Suppressor macrophage treated with lipopolysaccharide for 1 hour (primary cell): ENCODE measurements at places on chromosomes 3 and 15.

DNA sequence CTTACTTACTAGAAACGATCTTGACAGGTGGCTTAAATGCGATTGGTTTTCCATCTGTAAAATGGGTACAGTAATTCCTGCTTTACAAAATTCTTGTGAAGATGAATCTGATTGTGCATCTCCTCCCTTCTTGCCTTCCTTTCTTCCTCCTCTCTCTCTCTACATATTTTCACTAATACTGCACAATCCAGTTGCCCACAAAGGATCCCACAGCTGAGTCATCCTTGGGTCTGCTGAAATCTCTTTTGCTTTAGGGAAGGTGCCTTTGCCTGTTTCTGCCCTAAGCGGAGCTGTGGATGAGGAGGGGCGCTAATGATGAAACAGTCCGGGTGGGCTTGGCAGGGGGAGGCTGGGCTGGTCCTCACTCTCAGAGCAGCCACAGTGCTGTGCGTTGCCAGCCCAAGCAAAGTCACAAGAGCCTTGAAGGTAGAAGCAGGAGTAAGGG, 46.1 kb downstream of the AMOTL2 start:
- DNase-seq = peak; percentile 48

DNA sequence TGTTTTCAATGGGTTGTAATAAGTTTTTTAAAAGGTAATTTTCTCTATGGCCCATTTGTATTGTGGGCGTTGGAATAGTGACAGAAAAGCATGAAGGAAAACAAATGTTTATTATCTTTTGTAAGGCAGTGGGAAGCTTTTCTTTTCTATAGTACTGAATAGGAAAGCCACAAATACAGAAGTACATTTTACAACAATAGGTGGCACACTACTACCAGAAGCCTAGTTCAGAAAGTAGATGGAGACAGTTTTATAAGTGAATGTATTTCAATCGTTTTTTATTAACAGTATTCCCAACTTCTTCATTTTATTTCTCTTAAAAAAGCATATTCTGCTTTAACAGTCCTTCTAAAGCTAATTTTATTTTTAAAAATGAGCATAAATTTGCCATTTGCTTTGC, 296.7 kb downstream of the PTPRG start:
- no peak for DNase-seq

DNA sequence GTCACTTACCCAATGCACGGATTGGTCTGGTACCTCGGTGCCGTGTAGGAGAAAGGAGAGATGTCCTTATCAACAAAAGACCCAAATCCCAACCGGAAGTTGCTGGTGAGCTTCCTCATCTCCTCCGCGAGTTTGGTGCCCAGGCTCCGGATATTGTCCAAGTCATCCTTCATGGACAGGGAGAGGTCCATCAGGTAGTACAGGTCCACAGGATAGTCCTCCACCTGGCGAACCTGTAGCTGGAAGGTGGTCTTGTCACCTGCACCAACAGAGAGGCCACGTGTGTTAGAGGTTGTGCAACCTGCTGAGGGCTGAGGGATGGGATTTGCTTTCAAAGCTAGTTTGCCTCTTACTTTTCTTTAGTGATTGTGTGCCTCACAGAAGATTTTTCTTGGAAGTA, 38.9 kb downstream of the ITGB5 start:
- DNase-seq = no peak

GRCh38 chr15:48330105-48330785, 984 bp upstream of the DUT start:
- no peak for DNase-seq

DNA sequence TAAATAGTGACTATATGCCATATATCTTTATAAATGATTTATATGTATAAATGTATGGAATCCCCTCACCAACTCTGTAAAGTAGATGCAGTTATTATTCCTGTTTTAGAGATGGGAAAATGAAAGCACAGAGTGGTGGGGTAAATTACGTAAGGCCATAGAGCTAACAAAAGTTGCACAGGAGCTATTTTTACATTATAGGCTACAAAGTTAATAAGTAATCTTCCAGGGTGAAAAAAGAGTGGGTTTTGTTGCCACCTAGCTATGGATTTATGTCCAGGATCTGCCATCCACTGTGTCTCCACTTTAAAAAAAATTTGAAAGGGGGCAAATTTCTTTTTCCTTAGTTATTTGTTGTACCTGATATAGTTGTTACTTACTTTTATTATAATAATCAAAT, 235.7 kb downstream of the MCTP2 start:
- DNase-seq = no peak

DNA sequence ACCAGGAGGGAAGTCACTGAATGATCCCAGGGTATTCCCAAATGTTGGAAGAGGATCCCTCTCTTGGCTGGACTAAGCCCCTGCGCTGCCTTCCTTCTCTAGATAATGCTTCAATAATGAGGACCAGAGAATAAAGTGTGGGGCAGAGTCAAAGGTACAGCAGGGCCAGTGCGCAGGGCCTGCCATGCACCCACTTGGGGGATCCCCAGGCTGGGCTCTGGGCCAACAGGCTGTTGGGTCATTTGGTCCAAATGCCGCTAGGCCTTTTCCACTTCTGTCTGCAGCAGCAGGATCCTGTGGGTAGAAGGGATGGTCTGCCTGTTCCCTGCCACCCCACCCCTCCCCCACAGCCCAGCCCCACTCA, 5.7 kb upstream of the CLK3 start:
- DNase-seq = peak; percentile 23

- DNase-seq = no peak
Measured at GRCh38 chr3:58151637-58152036, 59.1 kb downstream of the DNASE1L3 start.

DNA sequence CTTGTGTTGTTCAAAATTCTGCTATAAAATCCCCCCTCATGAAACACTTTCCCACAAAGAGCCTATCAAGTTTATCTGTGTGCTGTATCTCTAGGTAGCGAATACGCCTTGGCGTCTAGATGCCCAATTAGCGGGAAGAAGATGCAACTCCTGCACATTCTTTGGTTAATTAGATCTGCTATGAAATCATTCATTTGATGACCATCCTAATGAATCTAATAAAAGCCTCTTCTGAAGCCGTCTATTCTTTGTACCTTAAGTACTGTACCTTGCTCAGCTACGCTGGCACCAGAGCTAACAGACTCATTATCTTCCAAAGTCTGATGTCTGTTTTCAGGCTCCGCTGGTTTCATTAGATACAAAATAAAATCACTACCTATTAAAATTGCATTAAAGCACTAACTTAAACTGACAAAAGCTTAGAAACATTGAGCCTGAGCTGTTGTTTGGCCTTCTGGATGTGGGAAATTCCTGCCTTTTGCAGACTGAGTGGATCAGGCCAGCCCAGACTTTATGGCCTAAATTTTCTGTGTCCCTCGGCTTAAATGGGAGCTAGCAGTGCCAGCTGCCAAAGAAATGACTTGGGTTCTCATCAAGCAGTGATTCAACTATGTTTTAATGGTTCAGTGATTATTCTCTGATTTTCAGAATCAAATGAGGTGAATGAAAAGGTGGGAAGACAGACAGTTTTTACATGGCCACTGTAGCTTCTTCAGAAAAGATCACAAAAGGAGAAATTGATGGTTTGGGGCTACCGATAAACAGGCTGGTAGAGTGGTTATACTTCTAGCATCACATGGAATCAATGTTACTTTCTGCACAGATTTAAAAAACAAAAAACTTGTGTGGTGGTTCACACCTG, 28.4 kb upstream of the CHST2 start:
- DNase-seq = no peak

DNA sequence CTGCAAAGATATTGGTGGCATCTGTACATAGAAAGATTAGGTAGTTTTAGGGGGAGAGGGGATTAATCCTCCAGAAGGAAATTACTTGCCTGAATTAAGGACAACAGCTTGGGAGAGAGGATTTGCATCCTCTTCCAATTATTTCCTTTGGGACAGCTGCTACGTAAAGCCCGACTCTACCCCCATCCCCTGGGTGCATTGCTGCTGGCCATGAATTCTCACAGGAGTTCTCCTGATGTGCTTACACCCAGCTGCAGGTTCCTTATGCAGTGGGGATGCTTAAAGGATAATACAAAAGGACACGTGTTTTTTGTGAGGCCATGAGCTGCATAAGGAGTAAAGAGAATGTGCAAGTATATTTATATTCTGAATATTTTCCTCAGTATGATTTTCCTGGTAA, 132.3 kb downstream of the VPS8 start:
- DNase-seq = no peak

GRCh38 chr15:47517737-47518136, 199.6 kb upstream of the SEMA6D start:
- DNase-seq = peak; percentile 44

GRCh38 chr3:167691366-167691765, 37.6 kb upstream of the WDR49 start:
- DNase-seq = no peak

DNA sequence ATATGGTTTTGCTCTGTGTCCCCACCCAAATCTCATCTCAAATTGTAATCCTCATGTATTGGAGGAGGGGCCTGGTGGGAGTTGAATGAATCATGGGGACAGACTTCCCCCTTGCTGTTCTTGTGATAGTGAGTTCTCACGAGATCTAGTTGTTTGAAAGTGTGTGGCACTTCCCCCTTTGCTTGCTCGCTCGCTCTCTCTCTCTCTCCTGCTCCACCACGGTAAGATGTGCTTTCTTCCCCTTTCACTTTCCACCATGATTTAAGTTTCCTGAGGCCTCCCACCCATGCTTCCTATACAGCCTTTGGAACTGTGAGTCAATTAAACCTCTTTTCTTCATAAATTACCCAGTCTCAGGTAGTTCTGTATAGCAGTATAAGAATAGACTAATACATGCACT, 60.7 kb downstream of the GSK3B start:
- peak; percentile 50 for DNase-seq

DNA sequence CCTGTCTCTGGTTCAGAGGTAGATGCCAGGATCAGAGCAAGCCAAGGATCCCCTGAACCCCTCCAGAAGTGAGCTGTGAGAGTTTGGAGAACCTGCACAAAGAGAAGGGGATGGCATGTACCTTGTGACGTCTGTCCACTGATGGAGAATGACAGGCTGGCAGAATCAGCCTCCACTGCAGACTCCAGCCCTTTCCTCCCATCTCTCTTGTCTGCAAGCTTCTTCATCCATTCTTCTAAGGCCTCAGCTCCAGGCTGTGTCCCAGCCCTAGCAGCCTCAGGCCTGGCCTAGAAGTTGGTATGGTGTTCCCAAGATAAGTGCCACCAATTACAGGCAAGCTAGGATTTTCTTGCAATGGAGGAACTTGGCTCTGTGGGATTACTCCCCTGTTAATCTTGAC, 8.6 kb downstream of the GALNT15 start:
- no peak for DNase-seq

DNA sequence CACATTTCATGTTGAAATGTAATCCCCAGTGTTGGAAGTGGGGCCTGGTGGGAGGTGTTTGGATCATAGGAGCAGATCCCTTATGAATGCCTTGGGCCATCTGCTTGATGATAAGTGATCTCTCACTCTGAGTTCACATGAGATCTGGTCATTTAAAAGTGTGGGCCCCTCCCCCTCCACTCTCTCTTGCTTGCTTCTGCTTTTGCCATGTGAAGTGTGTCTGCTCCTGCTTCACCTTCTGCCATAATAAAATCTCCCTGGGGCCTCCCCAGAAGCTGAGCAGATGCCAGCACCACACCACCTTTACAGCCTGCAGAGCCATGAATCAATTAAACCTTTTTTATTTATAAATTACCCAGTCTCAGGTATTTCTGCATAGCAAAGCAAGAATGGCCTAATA, 14.2 kb upstream of the CD200R1L start:
- DNase-seq = no peak

DNA sequence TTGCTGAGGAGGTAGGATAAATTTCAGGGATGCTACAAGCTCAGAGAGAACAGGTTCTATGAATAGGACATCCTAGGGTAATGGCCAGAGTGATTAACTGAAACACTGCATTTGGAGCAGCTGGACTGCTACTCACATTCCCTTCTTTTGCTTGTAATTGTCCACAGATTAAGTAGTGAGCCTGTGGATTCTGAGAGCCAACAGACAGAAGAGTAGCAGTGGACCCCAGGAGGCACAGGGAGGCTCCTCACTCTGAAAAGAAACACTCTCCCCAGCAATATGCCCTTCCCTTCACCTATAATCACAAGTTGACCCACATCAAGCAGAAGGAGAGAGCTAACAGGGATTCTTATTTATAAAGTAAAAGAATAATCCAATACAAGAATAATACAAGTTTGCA, 10.6 kb upstream of the RFX7 start:
- no peak for DNase-seq

- no peak for DNase-seq
Measured at GRCh38 chr15:99410477-99410876, 155.3 kb upstream of the MEF2A start.

DNA sequence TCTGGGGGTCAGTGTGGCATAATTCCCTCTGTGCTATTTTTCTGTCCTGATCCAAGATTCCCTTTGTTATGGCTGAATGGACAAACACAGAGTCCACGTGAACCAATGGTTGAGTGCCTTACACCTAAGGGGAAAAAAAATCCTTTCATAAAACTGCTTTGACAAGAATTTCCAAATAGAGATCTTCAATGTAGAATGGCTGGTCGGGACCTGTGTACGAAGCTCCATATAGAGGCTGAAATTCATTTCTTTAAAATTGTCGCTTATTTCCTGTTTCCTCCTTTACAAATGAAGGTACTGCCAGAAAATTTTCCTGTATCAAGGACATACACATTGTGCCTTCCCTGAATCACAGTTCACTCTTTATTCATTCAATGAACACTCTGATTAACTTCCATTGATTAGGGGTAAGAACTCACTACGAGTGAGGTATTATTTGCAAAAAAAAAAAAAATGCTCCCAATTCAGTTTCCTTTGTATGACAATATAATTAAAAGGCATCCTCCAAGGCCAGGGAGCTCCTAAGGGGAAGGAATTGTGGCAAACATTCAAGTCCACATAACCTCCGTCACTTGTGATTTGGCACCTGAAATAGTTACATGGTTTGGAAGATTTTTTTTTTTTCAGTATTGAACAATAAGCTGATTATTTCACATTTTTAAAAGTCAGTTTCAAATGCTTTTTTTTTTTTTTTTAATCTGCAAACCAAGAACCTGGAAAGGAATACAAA, 293.8 kb downstream of the MEX3B start:
- DNase-seq = no peak

- DNase-seq = no peak
Measured at GRCh38 chr3:27311400-27311799, 57.8 kb downstream of the NEK10 start.

DNA sequence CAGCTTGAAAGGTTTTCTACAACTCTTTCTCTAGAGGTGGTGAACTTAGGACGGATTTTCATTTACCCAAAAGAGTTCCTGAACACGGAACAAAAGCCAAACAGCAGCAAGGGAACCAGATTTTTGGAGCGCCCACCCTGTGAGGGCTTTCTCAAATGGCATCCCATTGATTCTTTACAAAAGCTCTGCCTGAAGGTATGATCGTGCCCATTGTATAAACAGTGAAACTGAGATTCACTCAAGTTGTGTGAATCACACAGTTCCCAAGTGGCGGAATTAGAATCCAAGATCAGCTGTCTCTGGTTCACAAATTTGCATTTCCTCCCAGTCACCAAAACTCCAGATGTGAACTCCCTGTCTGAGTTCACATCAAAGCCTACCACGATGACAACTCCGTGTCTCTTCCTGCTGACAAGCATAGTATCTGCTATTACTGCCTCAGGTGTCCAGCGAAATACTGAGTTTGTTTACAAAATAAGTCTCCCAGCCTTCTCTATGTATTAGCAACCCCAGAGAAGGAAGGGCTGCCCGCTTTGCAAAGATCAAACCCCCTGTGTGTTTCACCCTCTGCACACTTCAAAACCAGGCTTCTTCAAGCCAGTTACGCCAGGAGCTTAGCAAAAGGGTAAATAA, 235.9 kb upstream of the ST8SIA2 start:
- DNase-seq = no peak

GRCh38 chr3:129068291-129068886, 7.8 kb downstream of the GP9 start:
- peak; percentile 60 for DNase-seq

GRCh38 chr3:182683858-182684257, 109.4 kb upstream of the ATP11B start:
- DNase-seq = no peak
